ENCODE measurements at places on chromosomes 4 and X.

DNA sequence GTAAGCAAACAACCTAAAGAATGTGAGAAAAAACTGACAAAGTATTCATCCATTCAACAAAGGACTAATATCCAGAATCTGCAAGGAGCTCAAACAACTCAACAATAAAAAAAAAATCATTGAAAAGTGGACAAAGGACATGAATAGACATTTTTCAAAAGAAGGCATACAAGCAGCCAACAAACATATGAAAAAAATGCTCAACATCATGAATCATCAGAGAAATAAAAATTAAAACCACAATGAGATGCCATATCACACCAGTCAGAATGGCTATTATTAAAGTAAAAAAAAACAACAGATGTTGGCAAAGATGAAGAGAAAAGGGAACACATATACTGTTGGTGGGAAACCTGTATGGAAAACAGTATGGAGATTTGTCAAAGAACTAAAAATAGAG, 120.7 kb upstream of the ADGRL3 start:
- DNase-seq = no peak

DNA sequence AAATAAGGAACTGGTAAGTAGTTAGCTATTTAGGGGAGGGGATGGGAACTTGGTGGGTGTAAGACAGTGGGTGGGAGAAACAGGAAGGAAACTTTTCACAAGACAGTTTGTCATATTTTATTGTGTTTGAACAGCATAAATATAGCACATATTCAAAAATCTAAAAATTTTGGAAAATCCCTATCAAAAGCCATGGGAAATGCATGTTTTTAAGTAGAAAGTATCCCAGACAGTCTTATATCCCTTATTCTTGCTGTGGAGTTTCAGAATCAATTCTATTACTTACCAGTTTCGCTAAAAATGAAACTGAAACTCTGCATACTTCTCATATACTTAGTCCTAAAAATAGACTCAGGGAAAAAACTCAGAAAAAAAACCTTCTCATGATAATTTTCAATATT, 22.3 kb upstream of the RASGEF1B start:
- DNase-seq = no peak

DNA sequence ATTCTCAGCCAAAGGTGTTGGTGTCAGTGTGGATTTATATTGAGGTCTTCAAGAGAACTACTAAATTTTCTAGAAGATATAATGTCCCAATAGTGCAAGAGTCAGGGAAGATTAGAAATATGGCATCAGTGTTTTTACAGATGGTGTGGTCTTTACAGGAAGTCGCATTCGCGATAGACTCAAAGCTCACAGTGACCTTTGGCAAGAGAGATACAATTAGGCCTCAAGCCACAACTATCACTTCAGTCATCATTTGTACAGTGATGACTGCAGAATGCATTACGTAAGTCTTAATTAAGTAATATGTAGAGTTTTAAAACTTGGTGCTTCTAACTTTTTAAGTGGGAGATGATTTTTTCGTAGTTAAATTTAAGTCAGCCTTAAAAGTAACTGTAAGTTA, 237.2 kb upstream of the FSTL5 start:
- no peak for DNase-seq

GRCh38 chr4:71187404-71188155, 151.2 kb upstream of the SLC4A4 start:
- peak; percentile 61 for DNase-seq

DNA sequence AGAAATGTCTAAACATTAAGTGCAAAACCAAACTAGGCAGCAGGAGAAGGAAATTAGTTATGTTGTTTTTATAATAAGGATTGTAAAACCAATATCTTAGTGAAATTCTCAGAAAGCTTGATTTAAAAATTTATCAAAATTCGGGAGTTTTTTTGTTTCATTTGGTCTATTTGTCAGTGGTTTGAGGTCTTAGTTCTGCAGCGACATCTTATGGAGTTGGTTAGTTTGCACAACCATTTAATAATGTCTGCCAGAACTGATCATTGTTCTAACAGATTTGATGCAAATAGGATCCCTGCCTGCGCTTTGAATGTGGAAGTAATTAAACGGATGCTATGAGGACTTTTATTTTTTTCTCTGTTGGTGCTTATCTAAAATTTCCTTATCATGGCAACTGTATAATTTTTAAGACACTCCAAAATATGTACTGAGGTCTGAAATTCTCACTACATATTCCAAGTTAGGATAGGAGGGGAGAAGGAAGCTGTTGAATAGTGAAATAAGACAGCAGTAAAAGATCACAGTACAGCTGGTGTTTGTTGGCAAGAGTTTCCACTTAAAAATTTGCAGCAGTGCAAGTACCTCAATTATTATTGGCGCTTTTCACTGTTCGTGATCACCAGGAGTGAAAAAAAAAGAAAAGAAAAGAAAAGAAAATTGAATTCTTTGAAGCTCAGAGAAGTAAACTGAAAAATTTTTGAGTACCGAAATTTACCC, 2521.4 kb downstream of the ARAP2 start:
- DNase-seq = no peak

DNA sequence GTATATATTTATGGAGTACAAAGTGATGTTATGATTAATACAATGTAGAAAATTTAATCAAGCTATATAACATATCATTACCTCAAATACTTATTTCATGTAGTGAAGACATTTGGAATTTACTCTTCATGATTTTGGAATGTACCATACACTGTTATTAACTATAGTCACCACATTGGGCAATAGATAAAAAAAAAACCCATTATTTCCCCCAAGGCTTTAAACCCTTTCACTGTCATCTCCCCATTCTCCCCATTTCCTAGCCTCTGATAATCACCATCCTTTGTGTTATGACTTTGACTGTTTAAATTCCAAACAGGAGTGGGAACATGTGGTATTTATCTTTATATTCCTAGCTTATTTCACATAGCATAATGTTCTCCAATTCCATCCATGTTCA, 2189.1 kb upstream of the AGA start:
- DNase-seq = no peak
